ENCODE measurements at places on chromosomes 16 and 17. TPM values are rescaled to one million over a fixed set of nuclear protein-coding genes. Genes with fewer than 3 reads are reported as not detected.

- H3K4me1 ChIP-seq: no peaks in the 10 kb centered on the region
- no peaks in the 10 kb centered on the region for H3K36me3 ChIP-seq
- H3K27ac ChIP-seq: no peak overlapping the region
- DNase-seq: no peak
Measured at GRCh38 chr17:9824797-9825338, 856 bp upstream of the GLP2R start.

IKZF3 gene
- 1.8 TPM for total RNA-seq

GRCh38 chr16:65125322-65125721 lies 3.5 kb upstream of the CDH11 start:
- H3K4me3 ChIP-seq: no peak overlapping the region
- H3K36me3 ChIP-seq: no peaks in the 10 kb centered on the region
- peak overlapping the region; percentile 8 for H3K27ac ChIP-seq
- DNase-seq: no peak
- no peaks in the 10 kb centered on the region for H3K27me3 ChIP-seq

GRCh38 chr16:87391324-87391949 lies 699 bp upstream of the MAP1LC3B start:
- H3K4me1 ChIP-seq: peaks cover 25% of the 10 kb centered on the region
- no peaks in the 10 kb centered on the region for H3K36me3 ChIP-seq
- no peaks in the 10 kb centered on the region for H3K27me3 ChIP-seq

GRCh38 chr17:58666858-58667267 lies 25.0 kb downstream of the TEX14 start:
- no peaks in the 10 kb centered on the region for H3K27me3 ChIP-seq
- H3K4me3 ChIP-seq: no peak overlapping the region
- DNase-seq: peak; percentile 79
- no peaks in the 10 kb centered on the region for H3K36me3 ChIP-seq
- peak overlapping the region; percentile 14 for H3K27ac ChIP-seq
- no peaks in the 10 kb centered on the region for H3K4me1 ChIP-seq

DNA sequence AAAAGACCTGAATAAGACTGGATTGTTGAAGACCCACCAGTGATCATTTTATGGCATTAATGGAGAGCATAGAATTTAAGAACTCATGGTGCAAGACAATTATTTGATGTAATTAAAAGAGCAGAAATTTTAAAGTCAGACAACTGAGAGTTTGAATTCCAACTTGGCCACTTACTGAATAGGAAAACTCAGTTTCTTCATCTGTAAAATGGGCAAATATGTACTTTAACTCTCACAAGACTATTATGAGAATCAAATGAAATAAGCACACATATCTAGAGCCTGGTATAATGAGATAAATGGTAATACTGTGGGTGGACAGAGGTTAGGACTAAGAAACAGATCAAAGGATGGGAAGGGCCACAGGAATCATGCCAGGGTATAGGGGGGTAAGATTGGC lies 88.0 kb downstream of the SOX9 start:
- no peaks in the 10 kb centered on the region for H3K36me3 ChIP-seq
- no peak overlapping the region for H3K27ac ChIP-seq
- no peaks in the 10 kb centered on the region for H3K4me1 ChIP-seq
- H3K27me3 ChIP-seq: no peaks in the 10 kb centered on the region
- no peak for DNase-seq
- no peak overlapping the region for H3K4me3 ChIP-seq

Measured in breast epithelium (tissue), 4 donors.